LHCN-M2 (cell line): ENCODE measurements at places on chromosomes 5 and 9. TPM values are rescaled to one million over a fixed set of nuclear protein-coding genes. Genes with fewer than 3 reads are reported as not detected.

CDKN2B-AS1 gene
- total RNA-seq = 2.9 and 6.2 TPM in 2 replicates

TUBB4B gene
- total RNA-seq = 517 and 586 TPM in 2 replicates

ADAMTS19 gene
- total RNA-seq = not detected in 2 replicates

GLRA1 gene
- not detected in 2 replicates for total RNA-seq

SH3TC2 gene
- total RNA-seq = 3.6 and 4.4 TPM in 2 replicates

ELOVL7 gene
- not detected in 2 replicates for total RNA-seq

KIAA0825 gene
- 3.1 and 3.3 TPM in 2 replicates for total RNA-seq

KIF27 gene
- total RNA-seq = 0.80 and 0.96 TPM in 2 replicates

ETF1 gene
- 141 and 163 TPM in 2 replicates for total RNA-seq

LRRC19 gene
- total RNA-seq = not detected in 2 replicates

SLC36A3 gene
- not detected in 2 replicates for total RNA-seq

MZB1 gene
- not detected in 2 replicates for total RNA-seq

SPATA31C1 gene
- not detected in 2 replicates for total RNA-seq

MTMR12 gene
- 9.7 and 17.1 TPM in 2 replicates for total RNA-seq

ENC1 gene
- 56.6 and 60.3 TPM in 2 replicates for total RNA-seq

LCP2 gene
- not detected in 2 replicates for total RNA-seq

GRCh38 chr5:132372542-132372941 is 3.0 kb downstream of the SLC22A5 start:
- no peak for DNase-seq

GRCh38 chr5:178583279-178583678 is 6.9 kb downstream of the COL23A1 start:
- DNase-seq = no peak

DNA sequence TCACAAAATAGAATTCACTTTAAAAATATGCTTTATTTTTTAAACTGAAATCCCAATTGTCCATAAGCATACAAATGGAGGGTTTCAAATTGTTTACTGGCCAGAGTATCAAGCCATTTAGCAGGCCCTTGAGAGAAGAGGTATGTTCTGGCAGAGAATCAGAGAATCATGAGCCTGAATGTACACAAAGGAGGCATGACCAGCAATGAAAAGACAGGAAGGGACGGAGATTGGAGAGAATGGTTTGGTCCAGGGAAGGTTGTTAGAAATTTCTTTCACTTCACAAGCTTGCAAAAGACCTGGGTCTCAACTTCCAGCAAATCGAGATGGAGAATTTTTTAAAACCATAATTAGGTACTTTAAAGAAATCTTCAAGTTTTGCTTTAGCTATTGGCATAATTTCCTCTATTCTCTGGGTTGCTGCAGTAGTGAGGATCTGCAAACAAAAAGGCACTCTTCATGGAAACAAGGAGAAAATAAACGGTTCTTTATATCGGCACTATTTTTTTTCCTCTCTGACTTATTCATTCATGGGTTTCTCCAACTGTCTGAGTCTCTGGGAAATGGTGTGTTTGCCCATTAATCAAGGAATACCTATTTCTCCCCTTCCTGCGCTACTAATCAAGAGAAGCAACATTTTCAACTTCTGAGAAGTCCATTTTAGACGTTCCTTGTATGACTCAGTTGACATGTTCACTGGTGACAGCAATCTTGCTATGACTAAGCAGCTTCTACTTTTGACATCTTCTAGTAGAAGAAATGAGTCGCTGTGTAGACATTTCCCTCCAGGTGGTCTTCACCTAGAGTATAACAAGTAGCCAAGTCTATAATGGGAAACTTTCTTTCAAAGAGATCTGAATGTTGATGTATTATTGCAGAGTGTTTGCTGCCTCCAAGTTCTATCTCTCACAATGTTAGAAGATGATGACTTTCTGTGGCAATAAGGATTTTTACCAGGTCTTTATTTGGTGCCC is 23.1 kb upstream of the ERCC6L2 start:
- DNase-seq = peak; percentile 32

- no peak for DNase-seq
Observed at GRCh38 chr5:169301986-169302385, 1.0 kb upstream of the SLIT3 start.

DNA sequence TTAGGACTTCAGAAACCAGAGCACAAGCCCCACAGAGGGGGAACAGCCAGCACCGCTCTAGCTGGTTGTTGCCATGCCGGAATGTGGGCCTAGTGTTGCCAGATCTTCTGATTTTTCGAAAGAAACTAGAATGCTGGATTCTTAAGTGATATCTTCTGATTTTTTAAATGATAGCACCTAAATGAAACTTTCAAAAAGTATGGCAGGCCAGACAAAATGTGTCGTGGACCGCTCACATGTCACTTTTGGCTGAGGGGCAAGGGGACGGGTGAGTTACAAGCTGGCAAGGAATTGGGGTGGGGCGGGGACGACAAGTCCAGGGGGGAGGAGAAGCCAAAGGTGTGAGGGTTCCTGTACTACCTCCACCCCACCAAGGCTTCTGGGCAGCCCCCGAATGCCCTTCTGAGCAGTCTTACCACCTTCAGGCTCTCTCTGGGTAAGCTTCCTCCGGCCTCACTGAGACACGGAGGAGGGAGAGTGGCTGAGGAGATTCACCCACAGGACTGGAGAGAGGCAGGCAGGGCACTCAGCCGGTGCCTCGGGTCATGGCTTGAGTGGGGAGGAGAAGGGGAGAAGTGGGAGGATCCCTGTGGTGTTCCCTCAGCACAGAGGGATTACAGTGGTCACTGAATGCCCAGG is 10.3 kb downstream of the B4GALT7 start:
- DNase-seq = no peak

- DNase-seq = no peak
Observed at GRCh38 chr5:39369123-39369815, 5.0 kb upstream of the C9 start.

GRCh38 chr9:68961587-68961986 is 52.3 kb downstream of the PRKACG start:
- DNase-seq = no peak

GRCh38 chr5:33423018-33423630 is 17.6 kb upstream of the TARS1 start:
- DNase-seq = peak; percentile 37

- DNase-seq = no peak
Observed at GRCh38 chr5:93721511-93721910, 19.9 kb downstream of the POU5F2 start.

- DNase-seq = no peak
Observed at GRCh38 chr9:515665-516064, 301.0 kb downstream of the DOCK8 start.

DNA sequence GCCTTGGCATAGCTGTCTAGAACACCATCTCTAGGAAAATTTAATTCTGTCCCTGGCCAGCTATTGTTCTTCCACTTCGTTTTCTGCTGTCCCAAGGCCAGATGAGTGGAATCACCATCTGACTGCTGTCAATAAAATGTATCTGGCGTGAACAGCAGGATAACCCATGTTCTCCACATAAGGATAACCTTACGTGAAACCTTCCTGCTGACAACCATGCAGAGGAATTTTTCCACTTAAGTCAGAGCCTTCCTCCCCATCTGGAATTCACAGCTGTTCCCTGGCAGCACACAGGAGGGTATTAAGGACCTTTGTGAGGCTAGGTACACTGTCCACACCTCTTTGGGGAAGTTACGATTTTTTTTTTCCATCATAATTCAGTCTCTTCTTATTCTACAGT is 28.6 kb downstream of the RNF44 start:
- peak; percentile 46 for DNase-seq

- no peak for DNase-seq
Observed at GRCh38 chr5:158590746-158591300, 508.9 kb downstream of the EBF1 start.

- no peak for DNase-seq
Observed at GRCh38 chr5:53089481-53089991, 20.0 kb downstream of the MOCS2 start.

- DNase-seq = no peak
Observed at GRCh38 chr5:62310426-62311143, 4.6 kb downstream of the KIF2A start.

GRCh38 chr9:112434487-112434886 is 52.1 kb upstream of the KIAA1958 start:
- no peak for DNase-seq

DNA sequence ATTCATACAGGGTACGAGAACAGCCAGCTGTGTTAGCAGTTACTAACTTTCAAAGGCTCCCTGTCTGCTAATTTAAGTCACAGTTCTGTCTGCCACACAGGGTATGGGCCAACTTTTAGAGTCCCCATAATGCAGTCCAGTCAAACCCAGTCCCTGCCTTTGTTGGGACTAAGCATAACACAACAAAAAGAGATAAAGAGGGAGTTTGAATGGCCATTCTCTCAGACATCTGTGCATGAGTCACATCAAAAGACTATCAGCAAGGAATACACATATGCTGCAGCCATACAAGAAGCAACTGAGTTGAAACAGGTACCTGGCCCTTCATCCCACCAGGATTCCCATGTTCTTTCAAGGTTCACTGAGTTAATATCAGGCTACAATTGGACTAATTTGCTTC is 744.5 kb upstream of the C9orf72 start:
- DNase-seq = no peak

DNA sequence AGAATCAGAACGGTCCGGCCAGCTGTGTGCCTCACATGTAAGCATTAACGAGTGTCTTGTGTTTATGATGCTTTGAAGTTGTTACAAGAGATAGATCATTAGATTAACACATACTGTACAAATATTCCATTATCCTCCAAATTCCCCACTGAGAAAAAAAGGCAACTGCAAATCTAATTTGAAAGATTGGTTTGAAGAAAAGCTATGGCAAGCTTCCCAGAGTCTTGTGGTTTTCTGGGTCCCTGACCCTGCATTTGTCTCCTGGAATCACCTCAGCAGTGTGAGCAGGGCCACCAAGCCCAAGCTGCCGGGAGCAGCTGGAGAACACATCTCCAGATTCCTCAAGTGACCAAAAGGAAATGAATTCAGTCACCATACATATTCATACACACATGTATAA is 36.9 kb upstream of the ADAMTS16 start:
- peak; percentile 36 for DNase-seq

DNA sequence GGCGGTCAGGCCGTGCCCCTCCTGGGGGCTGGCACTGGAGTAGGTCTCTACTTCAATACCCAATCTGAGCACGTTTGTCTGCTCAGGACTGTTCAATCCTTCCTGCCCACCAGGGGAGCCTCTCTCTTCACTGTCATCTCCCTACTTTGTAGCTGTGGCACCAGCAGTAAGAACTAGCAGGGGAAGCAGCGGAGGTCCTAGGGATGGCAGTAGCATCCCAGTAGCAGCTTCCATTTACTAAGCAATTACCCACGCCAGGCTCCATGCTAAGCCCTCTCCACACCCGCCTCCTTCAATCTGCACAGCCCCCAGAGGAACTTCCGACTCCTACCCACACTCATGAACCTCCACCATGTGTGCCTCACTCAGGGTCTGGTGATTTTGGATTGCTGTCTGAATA is 31.7 kb downstream of the FSTL4 start:
- DNase-seq = no peak

GRCh38 chr9:75083188-75083970 is 4.6 kb downstream of the NMRK1 start:
- DNase-seq = no peak

- no peak for DNase-seq
Observed at GRCh38 chr9:91800473-91801030, 149.5 kb downstream of the ROR2 start.

GRCh38 chr5:11496137-11496719 is 408.0 kb downstream of the CTNND2 start:
- DNase-seq = no peak

DNA sequence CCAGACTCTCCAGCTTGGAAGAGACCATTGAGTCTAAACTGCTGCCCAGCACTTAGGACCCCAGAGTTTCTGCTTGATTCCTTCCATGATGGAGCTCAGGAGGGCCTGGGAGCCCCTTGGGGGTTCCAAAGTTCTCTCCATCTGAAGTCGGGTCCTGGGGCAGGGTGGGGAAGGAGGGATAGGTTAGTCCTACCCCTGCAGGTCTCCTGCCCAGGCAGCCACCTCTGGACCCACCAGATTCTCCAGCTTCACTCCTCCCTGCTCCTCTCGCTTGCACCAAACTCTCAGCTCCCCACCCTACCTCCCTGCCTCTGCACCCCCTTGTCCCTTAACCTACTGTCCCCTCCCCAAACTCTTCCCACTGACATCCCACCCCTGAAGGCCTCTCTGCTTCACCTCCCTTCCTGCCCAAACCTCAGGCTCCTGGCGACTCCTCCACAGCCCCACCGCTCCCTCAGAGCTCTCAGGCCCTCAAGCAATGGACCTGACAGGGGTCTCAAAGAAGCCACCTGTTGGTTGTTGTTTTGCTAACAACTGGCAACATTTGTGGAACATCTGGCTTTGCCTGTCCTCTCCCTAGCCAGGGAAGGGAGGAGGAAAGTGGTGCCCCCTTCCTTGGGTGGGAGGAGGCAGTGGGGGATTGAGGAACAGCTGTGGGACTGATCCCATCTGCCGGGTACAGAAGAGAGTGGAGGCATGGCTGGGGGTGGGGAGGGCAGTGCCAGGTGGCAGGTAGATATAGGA is 137.5 kb downstream of the RGS3 start:
- DNase-seq = no peak

DNA sequence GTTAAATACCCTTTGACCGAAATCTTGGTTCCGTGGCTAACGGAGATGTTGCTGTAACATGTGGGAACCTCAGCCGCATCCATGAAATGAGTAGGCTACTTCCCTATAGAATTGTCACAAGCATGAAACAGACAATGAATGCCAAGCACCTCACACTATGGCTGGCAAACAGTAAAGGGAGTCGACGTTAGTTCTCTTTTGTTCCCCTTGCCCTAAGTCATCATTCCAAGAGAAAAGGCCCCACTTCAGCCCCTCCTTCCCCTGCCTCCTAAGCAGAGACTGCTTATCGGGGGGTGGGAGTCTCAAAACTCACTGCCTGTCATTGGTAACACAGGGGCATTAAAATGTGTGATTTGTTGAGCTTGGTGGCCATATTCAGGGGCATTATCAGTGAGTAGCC is 159.6 kb downstream of the MAPKAP1 start:
- DNase-seq = no peak

- peak; percentile 60 for DNase-seq
Observed at GRCh38 chr9:86652736-86653135, 294.6 kb downstream of the GAS1 start.

DNA sequence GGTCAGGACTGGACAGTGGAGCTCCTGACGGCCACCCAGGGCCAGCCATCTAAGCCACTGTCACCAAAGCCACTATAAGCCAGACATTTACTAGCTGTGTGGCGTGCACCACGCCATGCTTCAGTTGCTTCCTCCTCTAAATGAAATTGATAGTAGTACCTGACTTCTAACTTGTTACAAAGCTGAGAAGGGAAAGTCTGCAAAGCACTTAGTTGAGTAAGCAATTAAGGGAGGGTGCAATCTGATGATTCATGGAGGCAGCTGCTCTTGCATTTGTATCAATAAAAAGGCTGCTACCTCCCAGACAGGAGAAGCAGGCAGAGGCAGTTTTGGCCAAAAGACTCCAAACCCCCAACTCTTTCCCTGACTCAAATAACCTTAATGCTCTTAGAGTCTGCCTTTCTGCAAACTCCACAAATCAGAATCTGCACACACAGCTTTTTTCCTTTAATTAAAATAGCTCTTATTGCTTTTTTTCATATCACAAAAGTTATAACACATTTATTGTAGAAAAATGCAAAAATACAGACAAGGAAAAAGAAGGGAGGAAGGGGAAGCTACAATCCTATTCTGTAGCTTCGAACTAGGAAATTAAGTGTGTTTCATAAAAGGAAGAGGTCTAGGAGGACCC is 19.3 kb upstream of the RAPGEF1 start:
- peak; percentile 54 for DNase-seq
